Stimulated activated CD4-positive, alpha-beta T cell treated with anti-CD3 and anti-CD28 coated beads, TNF-alpha, amount 100 ng/mL, for 1 hour (primary cell): ENCODE measurements at places on chromosomes 5 and 9.

- DNase-seq = no peak
Observed at GRCh38 chr9:36967997-36968396, 66.1 kb downstream of the PAX5 start.

DNA sequence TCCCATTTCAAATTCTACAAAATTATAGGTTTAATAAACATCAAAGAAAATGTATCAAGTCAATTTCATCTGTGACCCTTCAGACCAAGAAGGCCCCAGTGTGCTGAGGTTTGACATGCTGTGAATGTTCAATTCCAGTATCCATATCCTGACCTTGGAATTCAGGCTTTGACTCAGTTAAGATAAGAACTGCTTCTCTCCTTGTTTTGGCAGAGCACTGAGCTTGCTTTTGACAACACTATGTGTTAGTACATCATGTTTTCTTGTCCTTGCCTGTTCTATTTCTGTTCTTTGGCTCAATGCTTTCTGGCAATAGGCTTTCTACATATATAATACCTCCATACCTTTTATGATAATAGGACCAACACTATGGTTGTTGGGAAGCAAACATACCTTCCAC is 105.6 kb downstream of the PLCXD3 start:
- no peak for DNase-seq

GRCh38 chr9:13690595-13690994 is 411.1 kb upstream of the MPDZ start:
- DNase-seq = no peak

DNA sequence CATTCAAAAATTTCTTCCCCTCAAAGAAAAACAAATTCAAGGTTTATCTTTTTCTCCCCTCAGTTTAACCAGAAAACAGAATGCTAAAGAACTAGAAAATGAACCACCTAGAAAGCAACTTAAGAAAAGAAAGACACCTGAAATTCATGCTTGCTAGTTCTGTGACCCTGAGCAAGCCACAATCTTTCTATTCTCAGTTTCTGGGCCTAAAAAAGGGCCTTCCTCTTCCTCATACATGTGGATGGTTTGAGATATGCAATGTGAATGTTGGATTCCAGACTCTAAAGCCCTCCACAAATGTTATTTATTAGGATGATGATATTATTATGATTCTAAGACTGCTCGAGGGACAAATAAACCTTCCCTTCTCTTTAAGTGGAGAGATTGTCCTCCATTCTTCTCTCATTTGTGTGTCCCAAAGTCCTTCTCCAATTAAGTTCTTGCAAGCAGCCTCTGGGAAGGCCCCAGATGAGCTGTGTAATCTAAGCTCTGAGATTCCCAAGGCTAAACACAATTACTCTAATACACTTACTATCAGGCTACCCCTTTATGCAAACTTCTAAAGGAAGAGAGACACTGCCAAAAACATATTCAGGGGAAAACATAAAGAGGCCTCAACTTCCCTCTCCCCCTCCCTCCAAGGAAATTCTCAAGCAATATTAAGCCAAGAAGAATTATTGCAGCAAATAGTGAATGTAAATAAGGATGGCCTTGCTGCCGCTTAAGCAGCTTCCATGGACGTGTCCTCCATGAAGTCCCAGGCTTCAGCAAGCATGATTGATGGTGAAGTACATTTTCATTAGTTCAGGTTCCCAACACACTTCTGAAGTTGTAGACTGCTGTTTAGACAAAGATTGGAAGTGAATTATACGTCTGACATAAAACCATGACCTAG is 80.2 kb downstream of the PRKACG start:
- no peak for DNase-seq

GRCh38 chr5:36880761-36881160 is 4.2 kb downstream of the NIPBL start:
- no peak for DNase-seq
